Sciatic nerve (tissue), 2 donors: ENCODE measurements at places on chromosomes 7 and 10.

DNA sequence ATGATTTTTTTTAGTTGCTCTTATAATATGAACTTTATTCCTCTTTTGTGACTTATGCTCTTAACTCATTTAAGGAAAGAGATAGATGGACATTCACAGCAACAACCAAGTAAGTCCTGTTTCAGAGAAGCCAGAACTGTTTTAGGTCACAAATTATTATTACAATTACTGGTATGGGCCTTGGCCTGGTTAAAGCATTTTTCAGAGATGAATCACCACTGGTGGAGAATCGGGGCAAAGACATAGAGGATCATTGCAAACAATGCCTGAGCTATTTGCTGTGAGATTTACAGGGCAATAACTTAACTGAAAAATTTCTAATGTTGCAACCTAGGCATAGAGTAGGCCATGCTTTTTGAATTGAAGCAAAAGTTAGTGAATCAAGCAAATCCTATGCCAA is 138.0 kb upstream of the YAE1 start:
- no peak for DNase-seq

DNA sequence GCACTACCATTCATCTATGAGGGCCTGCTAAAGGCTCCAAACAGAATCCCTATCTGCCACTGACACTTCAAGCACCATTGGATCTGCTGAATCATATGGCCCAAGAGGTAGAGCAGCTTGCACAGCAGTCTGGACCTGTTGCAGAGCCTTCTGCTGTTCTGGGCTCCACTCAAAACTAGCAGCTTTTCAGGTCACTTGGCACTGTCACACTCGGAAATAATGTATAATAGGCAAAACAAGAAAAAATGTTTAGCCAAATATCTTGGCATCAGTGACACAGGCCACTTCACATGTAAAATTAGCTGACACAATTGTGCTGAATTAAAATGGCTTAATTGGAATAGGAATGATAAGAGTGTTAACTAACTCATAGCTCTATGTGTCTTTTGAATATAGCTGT is 1182.9 kb upstream of the LRRTM3 start:
- DNase-seq, result no peak

- DNase-seq, result no peak
Observed at GRCh38 chr10:95513941-95514392, 47.2 kb downstream of the SORBS1 start.

DNA sequence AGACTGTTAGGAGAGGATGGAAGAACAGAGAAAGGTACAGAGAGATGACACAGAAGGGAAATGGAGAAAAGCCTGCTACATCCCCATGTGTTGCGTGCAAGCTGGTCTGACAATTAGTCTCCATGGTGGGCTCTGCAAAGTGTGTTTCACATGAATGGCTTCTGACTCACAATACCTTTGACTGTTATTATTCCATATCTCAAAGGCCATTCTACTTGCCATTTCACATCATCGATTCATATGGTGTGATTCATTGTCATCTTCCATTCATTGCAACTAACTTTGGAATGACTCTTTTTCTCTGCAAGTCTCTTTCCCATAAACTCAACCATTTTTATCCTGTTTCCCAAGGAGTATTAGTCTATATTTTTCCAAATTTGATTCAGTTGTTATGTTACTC is 208.9 kb upstream of the INHBA start:
- DNase-seq, result no peak

DNA sequence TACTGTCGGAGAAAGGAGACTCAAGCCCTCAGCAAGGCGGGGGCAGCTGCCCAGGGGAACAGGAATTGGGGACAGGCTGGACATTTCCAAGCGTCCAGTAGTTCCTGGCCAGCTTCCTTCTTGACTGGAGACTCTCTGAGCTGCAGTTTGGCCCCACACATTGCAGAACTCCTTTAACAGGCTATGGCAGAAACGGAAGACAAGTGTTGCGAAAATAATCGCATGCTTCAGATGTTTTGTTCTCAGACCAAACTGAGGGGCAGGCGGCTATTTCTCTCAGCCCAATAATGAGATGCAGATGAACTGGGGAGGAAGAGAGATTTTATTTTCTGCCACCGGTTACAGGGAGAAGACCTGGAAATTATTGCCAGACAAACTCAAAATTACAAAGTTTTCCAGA is 88.0 kb upstream of the PFKP start:
- DNase-seq, result no peak

GRCh38 chr10:13684806-13685482 is 98.2 kb downstream of the PRPF18 start:
- no peak for DNase-seq
